ENCODE measurements at places on chromosomes 3 and 15.

DNA sequence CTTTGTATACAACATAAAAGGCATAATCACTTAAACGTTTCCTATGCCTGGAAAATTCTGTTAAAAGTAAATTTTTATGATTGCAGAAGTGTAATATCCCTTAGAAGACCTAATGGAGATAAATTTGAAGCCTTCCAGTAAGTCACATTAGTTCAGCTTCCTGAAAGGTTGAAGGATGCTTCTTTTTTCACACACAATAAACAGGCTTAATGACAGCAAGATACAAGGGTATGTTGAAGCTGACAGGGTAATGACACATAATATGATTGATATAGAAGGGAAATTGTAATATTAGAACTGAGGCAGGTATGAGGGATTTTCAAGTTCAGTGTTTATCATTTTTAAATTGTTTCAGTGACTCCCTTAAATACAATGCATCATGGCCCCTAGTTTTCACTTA, 161.8 kb upstream of the NAALADL2 start:
- DNase-seq: no peak

DNA sequence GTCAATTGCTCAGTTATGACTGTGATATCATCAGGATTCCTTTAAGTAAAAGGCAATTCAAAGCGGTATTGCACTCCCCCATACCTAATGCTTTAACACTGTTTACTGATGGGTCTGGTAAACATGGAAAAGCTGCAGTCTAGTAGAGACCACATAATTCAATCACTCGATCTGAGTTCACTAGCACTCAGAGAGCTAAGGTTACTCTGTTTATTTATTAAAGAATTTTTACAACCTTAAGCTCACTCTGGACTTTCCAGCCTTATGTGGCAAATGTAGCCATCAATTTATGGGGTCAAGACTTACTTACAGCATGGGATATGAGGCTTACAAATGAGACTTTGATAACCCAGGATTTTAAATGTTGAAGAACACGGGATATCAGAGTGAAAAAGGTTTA, 18.4 kb upstream of the CCR2 start:
- DNase-seq: no peak

GRCh38 chr3:185928496-185928895, 9.3 kb downstream of the TRA2B start:
- no peak for DNase-seq

- no peak for DNase-seq
Observed at GRCh38 chr15:41019174-41019573, 65.9 kb downstream of the CHAC1 start.

GRCh38 chr3:135867911-135868310, 97.6 kb upstream of the PPP2R3A start:
- DNase-seq: no peak

GRCh38 chr3:31952205-31952604, 28.9 kb downstream of the OSBPL10 start:
- no peak for DNase-seq

GRCh38 chr3:195097331-195098255, 173.4 kb downstream of the XXYLT1 start:
- no peak for DNase-seq

DNA sequence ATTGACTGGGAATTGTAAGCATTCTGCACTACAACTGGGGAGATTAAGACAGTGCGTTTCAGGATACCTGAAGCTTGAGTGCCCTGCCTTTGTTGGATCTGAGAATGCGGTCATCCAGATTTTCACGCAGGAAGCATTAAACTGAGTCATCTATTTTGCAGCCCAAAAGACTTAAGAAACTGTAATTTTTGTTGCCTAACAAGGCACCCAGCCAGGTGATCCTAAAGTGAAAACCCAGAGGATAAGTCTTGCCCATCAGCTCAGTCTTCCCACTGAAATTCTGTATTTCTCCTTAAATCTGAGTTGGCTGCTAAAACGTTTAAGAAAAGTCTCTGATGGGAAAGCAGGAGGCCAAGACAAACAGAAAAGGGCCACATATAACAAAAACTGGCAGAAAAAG, 242.5 kb upstream of the TMCO5A start:
- DNase-seq: no peak

GRCh38 chr3:123084738-123085237, 18.0 kb downstream of the PDIA5 start:
- DNase-seq: no peak

- no peak for DNase-seq
Observed at GRCh38 chr15:62791694-62792093, 250.9 kb upstream of the TPM1 start.

- no peak for DNase-seq
Observed at GRCh38 chr3:18988614-18989229, 159.6 kb upstream of the KCNH8 start.

DNA sequence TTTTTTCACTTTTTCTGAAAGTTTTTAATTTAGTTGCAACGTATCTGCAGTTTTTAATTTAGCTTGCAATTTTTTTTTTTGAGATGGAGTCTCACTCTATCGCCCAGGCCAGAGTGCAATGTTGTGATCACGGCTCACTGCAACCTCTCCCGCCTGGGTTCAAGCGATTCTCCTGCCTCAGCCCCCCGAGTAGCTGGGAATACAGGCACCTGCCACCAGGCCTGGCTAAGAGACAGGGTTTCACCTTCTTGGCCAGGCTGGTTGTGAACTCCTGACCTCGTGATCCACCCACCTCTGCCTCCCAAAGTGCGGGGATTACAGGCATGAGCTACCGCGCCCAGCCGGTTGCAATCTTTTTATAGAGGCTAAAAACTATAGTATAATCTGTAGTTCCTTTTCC, 142.9 kb upstream of the ALCAM start:
- no peak for DNase-seq

GRCh38 chr3:18237251-18238005, 187.7 kb downstream of the SATB1 start:
- DNase-seq: no peak

- DNase-seq: peak; percentile 32
Observed at GRCh38 chr15:99170476-99171065, 65.7 kb downstream of the SYNM start.

DNA sequence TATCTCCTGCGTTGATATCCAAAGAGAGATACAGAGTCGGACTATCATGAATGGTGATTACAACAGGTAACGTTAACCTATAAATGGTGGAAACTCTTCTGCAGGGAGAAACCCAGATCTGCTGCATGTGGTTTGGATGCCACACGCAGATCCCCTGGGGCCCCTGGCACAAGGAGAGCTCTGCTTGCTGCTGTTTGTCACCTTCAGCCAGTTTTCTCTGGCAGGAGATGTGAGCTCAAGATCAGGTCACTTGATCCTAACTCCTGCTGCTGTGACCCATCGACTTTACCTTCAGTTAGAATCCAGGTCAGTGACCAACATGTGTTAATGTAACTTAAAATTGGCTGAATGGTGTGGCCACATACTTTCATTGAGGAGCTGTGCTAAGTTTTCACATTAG, 23.8 kb upstream of the GPR171 start:
- DNase-seq: no peak

DNA sequence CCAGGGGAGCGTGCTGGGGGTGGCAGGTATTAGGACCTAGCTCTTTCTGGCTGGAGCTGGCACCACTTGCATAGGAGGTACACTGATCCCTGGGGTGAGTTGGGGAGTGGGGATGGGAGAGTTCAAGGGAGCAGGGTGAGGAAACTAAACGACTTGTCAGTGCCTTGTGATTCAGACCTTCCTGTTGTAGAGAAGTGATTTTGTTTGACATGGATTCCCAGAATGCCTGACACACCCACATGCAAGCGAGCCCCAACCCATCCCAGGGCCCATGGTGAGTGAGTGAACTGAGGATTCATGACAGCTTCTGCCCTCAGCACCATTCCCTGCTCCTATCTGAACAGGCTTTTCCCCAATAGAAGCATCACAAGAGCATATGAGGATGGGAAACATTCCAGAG, 15.6 kb upstream of the UBE2Q2 start:
- DNase-seq: no peak

GRCh38 chr3:197736010-197736490, 654 bp downstream of the RUBCN start:
- peak; percentile 18 for DNase-seq

GRCh38 chr15:61118885-61119284, 110.2 kb downstream of the RORA start:
- DNase-seq: no peak

DNA sequence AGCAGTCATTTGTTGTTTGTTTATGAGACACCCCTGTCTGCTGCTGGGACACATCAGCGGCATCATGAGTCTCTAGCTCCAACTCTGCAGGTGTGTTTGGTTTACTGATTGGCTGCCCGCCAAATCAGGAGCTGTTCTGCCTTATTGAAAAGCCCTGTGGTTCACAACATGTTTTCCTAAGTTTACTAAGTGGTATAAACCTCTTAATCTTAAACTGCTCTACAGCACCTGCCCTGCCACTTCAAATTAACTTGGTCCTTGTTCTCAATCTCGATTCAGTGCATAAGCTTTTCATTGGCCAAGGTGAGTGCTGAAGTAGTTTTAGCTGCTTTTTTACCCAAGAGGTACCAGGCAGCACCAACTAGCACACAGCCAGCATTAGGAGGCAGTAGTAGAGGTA, 77.8 kb upstream of the WDR72 start:
- peak; percentile 29 for DNase-seq

DNA sequence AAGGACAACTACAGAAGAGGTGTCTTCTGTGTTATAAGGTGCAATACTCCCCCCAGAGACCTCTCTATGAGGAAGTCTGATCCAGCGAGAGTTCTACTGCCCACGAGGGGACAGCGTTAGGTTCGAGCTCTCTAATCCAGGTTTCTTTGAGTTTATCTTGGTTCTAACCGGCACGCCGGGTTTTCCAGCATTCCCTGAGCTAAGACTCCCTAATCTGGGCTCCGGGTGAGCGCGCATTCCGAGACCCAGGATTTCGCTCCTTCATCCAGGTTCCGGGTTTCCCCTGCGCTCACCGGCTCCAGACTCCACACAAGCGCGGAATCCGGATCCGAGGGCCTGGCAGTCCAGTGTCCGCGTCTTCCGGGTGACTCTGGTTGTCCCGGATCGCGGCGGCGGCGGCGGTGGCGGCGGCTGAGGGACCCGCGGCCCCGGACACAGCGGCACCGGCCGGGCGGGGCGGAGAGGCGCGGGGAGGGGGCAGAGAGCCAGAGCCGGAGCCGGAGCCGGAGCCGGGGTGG, at the start of gene ZNF609:
TSS of gene ZNF609 (plus strand) at position 373 of the 518 bp plus-strand sequence. CDS start 38,842 bp downstream, outside the sequence.
- peak; percentile 97 for DNase-seq

- no peak for DNase-seq
Observed at GRCh38 chr15:68305420-68305871, 27.9 kb downstream of the FEM1B start.

- DNase-seq: no peak
Observed at GRCh38 chr15:57335719-57336118, 40.6 kb upstream of the CGNL1 start.

GRCh38 chr15:76575679-76576078, 239.1 kb downstream of the ISL2 start:
- no peak for DNase-seq

DNA sequence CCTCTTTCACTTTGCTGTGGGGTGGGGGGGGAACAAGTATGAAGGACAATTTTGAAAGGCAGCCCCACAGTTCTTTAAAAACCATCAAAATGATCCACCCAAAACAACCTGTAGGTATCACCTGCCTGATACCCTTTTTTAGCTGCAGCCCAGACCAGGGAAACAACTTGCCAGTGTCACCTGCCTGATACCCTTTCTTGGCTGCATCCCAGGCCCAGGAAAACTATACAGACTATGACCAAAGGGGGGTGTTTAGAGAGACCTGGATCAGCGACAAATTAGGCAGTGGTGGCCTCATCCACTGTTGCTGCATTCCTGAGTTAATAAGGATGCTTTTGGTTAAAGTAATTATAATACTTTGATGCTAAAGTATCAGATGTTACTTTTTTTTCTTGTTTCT, 122.0 kb downstream of the VPS13C start:
- no peak for DNase-seq

GRCh38 chr3:132983143-132983770, 54.9 kb upstream of the TMEM108 start:
- peak; percentile 42 for DNase-seq

DNA sequence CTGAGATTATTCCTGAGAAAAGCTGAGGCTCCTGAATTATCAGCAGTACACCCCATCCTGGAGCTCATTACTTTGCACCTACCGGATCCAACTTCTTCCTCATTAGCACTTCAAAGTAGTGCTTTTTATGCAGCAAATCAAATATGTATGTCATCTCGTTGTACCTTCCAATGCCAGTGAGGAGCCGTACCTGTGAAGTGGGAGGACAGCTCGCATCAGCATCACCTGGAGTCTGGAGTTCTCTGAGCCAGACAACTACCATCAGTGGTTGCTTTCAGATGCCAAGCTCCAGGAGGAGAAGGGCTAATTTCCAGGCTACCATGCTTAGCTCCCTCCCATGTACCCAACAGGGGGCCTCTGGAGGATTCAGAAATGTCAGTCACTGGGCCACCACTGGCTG, 32.4 kb downstream of the EIF3J start:
- no peak for DNase-seq

GRCh38 chr15:55279746-55280351, 9.8 kb downstream of the RAB27A start:
- DNase-seq: no peak

DNA sequence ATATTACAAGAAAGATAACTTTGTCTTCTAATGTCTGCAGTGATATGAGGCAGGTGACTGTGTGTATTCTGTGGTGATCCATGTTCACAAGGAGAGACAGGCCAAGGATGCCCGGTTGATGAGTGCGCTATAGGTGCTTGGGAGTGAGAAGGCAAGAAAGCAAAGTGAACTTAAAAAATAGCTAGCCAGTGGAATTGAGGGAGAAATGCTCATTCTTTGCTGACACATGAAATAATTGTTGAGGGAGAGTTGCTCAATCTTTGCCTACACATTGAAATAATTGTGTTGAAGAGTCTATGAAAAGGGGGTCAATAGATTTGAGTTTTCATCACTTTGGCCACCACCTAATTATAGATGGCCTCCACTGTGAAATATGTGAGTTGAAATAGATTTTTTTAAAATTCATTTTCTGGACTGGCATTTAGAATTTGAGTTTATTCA, 156.3 kb downstream of the LPP start:
- DNase-seq: no peak

DNA sequence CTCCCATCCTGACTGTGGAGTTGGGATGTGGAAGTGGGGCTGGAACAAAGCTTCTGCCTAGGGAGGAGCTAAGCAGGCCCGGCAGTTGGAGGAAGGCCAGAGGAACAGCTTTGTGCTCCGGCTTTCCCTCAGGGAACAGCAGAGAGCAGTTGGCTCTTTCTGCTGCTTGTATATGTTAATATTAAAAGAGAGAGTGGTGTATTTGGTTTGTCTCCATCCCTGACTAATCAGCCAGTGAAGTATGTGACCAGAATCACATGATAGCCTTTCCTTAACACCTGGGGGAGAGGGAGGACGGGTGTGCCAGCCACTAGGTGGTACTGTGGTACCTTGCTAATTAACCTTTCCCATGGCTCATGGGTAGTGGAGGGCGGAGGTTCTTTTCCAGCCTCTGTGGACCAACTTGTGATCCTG, 10.0 kb downstream of the EIF2B5 start:
- peak; percentile 67 for DNase-seq

All from WERI-Rb-1 (cell line).